CD8-positive, alpha-beta T cell (primary cell): ENCODE measurements at places on chromosomes 1 and 21. TPM values are rescaled to one million over a fixed set of nuclear protein-coding genes. Genes with fewer than 3 reads are reported as not detected.

Gene SPATA17
- not detected for total RNA-seq

Gene CR1L
- not detected for total RNA-seq

Gene KIAA0040
- 8.7 TPM for total RNA-seq

Gene BGLAP
- 2.4 TPM for total RNA-seq

Gene G0S2
- 1.5 TPM for total RNA-seq

Gene CAPN8
- 0.42 TPM for total RNA-seq

Gene CYP2J2
- total RNA-seq, result 0.78 TPM

Gene OR6N1
- not detected for total RNA-seq

Gene SLC35F3
- total RNA-seq, result not detected

Gene GJA4
- total RNA-seq, result not detected

Gene TCHH
- total RNA-seq, result not detected

Gene OR2T29
- not detected for total RNA-seq

Gene DDAH1
- total RNA-seq, result not detected

Gene RAB42
- total RNA-seq, result not detected

Gene A3GALT2
- total RNA-seq, result not detected

Gene TEDDM1
- total RNA-seq, result not detected

Gene CHAF1B
- total RNA-seq, result 2.0 TPM

Gene C1orf174
- 19.1 TPM for total RNA-seq

Gene TTC22
- total RNA-seq, result 3.1 TPM

Gene LCE1E
- not detected for total RNA-seq

Gene PRDM16
- total RNA-seq, result not detected

Gene CD84
- total RNA-seq, result 31.7 TPM

Gene BEST4
- 1.4 TPM for total RNA-seq

Gene FAM163A
- not detected for total RNA-seq

Gene PLD5
- not detected for total RNA-seq

Gene AGO1
- total RNA-seq, result 15.8 TPM

Gene AMIGO1
- total RNA-seq, result 9.6 TPM

Gene NRAS
- total RNA-seq, result 46.4 TPM

Gene PBXIP1
- total RNA-seq, result 319 TPM

Gene PTGS2
- total RNA-seq, result 0.11 TPM

Gene SPRR1A
- not detected for total RNA-seq

Gene FTCD
- 0.72 TPM for total RNA-seq

Gene RORC
- total RNA-seq, result 5.6 TPM

Gene LRRC41
- 25.5 TPM for total RNA-seq

Gene PLA2G2D
- total RNA-seq, result not detected

Gene LINGO4
- total RNA-seq, result 0.11 TPM
